ENCODE measurements at places on chromosomes 2 and 18.

DNA sequence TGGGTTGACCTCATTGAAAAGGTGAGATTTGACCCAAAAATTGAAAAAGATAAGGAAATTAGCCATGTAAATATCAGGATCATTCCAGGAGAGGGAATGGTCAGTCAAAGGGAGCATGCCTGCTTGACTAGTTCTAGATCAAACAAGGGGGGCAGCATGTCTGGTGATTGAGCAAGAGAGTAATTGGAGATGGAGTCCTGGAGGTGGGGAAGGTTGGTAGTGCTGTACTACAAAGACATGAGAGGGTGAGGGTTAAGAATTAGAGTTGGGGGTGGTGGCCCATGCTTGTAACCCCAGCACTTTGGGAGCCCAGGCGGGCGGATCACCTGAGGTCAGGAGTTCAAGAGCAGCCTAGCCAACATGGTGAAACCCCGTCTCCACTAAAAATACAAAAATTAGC, 2.0 kb downstream of the MRPL30 start:
- DNase-seq, result no peak

GRCh38 chr18:886076-886475, 18.6 kb upstream of the ADCYAP1 start:
- DNase-seq, result no peak

- no peak for DNase-seq
These were observed 512.7 kb downstream of the CMPK2 start for GRCh38 chr2:6352906-6353515.

GRCh38 chr2:34242763-34243123, 643.6 kb upstream of the FAM98A start:
- no peak for DNase-seq
